ENCODE measurements at places on chromosomes 3 and 15.
A peak's percentile ranks its signal among the peaks of the same experiment; 100 is the strongest.

DNA sequence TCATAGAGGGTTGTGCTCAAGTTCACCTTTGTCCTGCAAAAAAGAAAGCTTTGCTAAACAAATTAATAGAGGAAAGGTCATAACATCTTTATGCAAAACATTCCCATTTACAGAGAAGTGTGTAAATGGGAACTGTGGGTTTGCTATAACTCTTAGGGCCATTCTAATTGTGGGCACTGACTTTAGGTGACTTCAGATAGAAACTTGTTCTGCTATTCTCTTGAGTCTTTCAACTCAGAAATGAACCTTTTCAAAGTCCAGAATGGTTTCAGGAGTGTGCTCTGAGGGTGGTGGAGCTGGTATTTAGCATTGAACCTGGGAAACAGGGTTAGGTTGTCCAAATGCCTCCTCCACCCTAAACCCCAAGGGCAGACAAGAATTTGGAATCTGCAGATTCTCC lies 34.0 kb downstream of the SPTSSB start:
- no peak for DNase-seq

GRCh38 chr3:170750478-170750830 lies 119.5 kb downstream of the RPL22L1 start:
- no peak for DNase-seq

DNA sequence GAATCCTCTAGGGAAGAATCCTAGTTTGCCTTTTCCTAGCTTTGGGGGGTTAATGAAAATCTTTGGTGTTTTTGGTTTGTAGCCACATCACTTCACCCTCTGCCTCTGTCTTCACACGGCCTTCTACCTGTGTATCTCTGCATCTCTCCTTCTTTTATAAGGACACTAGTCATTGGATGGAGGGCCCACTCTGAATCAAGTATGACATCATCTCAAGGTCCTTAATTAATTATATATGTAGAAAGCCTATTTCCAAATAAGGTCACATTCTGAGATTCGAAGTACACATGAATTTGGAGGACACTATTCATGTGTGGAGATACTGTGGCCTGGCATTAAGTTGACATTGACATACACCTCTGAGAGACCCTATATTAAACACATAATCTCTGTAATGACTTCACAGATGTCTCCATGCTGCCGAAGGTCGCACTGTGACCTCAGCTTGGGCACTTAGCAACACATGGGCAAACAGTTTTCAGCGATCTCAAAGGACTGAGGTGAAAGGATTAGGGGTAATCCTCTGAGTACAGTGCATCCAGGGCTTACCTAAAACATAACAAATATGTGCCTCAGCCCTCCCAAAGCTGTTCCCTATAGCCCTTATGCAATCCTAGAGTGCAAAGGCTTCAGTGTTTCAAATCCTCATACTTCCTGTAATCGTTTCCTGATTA lies 446.0 kb downstream of the FGF12 start:
- no peak for DNase-seq

GRCh38 chr3:156416846-156417558 lies 137.9 kb downstream of the SSR3 start:
- DNase-seq: no peak

DNA sequence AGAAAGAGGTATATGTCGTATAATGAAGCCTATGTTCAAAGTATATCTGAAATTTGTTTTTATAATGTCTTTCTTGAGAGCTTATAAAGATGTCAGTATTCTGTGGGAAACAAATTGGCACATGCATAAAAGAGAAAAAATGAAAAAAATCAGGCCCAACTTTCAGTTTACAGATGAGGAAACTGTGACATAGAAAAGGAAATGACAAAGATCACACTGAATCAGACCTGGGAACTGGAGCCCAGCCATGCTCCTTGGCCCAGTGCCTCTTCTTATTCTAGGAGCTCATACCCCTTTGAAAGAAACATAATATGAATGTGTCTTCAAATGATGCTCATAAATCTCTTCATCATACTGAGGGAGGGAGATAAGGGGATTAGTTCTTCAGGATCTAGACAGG lies 48.4 kb downstream of the TMEM44 start:
- no peak for DNase-seq

- DNase-seq: no peak
Measured at GRCh38 chr3:9748031-9748430, 1.7 kb upstream of the OGG1 start.

GRCh38 chr15:86106306-86106705 lies 26.6 kb downstream of the AGBL1 start:
- no peak for DNase-seq

GRCh38 chr3:186605561-186606545 lies 7.0 kb upstream of the AHSG start:
- no peak for DNase-seq

GRCh38 chr3:157329551-157329950 lies 107.1 kb upstream of the PTX3 start:
- DNase-seq: no peak

GRCh38 chr15:66745530-66746230 lies 43.6 kb downstream of the SMAD6 start:
- DNase-seq: no peak

- no peak for DNase-seq
Measured at GRCh38 chr3:163490119-163490518, 1588.2 kb downstream of the SI start.

- DNase-seq: no peak
Measured at GRCh38 chr3:61996366-61996765, 377.0 kb downstream of the FEZF2 start.

DNA sequence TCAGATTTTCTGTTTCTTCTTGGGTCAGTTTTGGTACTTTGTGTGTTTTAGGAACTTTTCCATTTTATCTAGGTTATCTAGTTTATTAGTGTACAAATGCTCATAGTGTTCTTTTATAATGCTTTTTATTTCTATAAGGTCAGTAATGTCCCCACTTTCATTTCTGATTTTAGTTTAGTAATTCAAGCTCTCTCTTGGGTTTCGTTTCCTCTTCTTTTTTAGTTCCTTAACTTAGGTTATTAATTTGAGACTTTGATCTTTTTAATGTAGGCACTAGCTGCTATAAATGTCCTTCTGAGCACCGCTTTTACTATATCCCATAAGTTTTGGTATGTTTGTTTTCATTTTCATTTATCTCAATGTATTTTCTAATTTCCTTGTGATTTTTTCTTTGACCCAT lies 27.0 kb upstream of the CD200R1L start:
- DNase-seq: no peak

DNA sequence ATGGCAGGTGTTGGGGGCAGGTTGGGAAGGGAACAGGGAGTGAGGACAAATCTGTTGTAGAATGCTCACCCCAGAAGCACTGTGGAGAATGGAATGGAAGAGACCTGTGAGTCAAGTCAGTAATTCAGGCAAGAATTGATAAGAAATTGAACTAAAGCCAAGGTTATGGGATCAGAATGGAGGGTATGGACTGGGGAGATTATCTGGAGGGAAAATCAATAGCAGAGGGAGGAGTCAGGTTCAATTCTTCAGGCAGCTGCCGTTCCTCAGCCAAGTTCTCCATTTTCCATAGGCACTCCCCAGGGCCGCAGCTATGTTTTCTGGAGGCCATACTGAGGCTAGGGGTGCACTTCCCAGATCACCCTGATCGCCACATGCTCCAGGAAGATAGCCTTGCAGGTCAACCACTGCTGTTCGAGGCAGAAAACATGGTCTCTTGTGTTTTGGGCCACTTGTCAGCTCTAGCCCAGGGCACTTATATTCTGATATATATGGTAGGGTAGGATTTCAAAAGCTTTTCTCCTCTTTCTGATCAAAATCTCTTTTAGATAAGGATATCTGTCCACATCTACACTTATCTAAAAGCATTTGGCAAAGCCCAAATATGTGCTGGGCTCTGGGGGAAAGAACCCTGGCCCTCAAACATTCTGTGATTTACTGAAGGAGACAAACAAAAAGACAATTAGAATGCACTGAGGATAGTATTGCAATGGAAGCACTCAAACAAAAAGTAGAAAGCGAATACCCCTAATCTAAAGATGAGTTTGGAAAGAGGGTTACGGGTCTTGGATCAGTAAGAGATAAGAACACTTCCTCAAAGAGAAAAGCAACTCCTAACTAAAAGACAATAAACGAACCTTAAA lies 92.3 kb downstream of the TMEM212 start:
- no peak for DNase-seq

DNA sequence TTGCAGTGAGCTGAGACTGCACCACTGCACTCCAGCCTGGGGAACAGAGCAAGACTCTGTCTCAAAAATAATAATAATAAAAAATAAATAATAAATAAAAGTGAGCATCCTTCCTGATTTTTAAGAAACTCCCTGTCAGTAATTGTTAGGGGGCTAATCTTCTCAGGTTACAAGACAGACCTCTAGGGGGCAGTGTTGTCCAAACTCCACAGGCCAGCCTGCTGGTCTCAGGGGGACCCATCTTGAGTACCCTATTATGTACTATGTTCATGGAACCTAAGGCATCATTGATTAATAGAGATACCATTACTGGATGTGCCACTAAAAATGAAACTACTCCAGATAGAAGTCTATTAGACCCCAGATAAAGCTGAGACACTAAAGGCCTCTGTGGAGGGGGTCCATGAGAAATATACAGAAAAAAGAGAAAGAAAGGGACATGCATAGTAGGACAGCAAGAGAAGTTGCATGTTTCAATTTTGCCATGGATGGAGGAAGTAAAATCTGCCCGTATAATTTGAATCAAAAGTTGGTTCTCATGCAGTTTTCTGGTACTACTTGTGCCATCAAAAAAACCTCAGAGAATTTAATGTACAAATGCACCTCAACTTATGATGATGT lies 85.5 kb upstream of the CDV3 start:
- DNase-seq: peak; percentile 49

DNA sequence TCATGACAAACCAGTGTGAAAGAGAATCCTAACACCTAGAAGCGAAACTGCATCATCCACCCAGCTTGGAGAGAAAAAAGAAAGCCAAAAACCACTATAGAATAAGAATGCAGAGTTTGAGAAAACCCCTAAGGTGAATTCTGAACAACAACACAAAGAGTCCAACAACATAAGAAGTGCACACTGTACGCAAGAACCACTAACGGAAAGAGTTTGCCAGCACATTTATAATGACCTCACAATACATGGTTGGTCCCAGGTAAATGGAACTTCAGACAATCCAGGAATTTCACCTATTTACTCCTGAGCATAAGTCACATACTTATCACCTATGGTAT lies 128.3 kb upstream of the BHLHE40 start:
- no peak for DNase-seq

DNA sequence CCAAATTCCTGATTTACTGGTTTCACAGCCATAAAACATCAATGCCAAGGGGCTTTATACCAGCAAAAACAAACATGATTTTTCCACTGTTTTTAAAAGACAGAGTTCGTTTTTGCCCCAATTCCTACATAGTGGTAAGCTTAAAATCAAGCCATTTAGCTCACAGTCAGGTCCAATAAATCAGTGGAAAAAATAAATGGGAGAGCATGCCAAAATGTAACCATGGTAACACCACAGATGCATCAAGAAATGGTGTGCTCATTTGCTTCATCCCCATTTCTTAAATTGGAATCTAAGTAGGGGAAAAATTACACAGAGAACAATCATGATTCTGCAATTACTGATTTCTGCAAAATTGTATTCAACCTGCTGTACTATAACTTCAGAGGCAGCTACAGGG lies 418.8 kb downstream of the MAGI1 start:
- no peak for DNase-seq

DNA sequence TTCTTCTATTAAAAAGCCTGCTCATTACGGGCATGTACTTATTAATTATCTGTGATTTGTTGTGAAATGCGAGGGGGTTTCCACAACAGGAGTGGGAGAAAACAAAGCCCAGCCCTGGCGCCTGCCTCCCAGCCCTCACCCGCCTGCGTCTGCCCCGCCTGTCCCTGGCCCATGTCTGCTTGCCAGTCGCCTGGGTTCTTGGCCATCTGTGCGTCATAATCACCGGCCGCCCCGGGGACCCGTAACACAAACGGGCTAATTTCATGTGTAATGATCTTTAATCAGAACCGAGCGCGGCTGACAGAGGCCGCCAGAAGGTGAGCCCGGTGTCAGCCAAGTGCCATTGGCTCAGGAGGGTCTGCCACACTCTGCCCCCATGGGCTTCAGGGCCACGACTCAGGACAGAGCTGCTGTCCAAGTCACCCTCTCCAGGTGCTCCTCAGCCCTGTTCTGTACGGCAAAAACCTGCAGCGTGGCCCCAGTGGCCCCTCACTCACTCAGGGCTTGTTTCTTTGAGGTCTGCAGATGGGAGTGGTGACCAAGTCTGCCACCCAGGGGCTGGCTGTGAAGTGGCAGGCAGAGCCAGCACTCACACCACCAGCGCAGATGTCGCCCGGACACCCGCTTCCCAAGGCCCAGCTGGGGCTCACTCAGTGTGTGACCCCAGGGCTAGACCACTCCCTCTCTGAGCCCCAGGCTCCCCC lies 28.8 kb upstream of the TMEM115 start:
- no peak for DNase-seq

DNA sequence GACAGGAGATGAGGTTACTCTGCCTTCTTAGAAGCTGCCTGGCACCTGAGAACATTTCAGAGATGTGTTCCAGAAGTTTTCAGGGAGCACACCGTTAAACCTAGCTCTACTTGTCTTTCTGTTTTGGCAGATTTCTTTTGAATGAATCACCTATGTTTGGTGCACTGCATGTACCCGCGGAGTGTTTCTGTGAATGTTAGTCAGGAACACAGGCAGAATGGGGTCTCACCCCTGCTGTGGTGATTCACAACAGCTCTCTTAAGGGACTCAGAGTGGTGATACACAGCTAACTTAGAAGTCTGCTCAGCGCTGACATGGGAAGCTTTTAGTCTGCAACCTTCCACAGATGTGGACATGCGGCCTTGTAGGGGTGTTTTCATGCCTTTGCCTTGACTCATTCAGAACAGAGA lies 24.0 kb downstream of the TSEN2 start:
- no peak for DNase-seq

GRCh38 chr3:39205919-39206516 lies 13.6 kb upstream of the XIRP1 start:
- no peak for DNase-seq

DNA sequence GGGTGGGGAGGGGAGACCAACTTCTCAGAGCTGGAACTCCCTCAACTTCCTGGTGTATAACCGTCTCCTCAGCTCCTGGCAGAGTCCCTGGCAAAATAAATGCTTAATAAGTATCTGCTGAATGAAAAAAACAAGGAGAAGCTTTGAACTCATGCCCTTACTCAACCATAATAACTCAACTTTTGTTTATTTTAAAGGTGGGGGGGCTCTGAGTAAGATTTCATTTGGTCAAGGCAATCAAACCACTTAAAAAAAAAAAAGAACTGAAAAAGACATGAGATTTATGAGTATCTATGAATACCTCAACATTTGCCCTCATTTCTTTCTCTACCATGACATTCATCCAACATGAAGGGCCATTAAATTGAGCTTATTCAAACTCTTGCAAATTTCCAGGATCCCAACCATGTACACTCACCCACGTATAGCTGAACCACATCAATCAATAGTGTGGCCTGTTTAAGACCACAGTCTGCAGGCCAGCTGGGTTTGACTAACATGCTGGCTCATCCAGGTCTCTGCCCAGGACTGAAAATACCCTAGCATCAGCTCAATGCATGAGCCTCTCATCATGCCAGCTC lies 157.9 kb downstream of the FOXP1 start:
- DNase-seq: no peak

DNA sequence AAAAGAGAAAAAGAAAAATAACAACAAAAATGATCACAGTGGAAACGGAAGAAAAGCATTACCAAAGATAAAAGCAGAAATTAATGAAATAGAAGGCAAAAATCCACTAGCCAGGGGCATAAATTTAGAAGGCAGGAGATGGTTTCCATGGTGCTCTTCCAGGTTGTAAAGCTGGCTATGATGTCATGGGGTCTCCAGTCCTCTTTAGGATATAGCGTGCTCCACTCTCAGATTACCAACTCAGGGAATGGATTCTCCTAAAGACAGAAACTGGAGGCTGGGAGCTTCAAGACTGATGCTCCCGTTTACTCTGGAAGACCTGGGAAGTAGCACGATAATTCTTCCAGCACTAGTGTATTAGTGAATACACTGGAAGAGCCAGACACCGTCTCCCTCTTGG lies 10.9 kb upstream of the ULK4 start:
- no peak for DNase-seq
